Posterior cingulate gyrus (tissue), 11 donors: ENCODE measurements at places on chromosomes 3 and 15.

- DNase-seq: no peak
Observed at GRCh38 chr3:30017901-30018300, 588.5 kb upstream of the TGFBR2 start.

- no peak for DNase-seq
Observed at GRCh38 chr3:152384412-152384811, 115.7 kb downstream of the MBNL1 start.

GRCh38 chr3:24242012-24242698 is 252.5 kb downstream of the THRB start:
- no peak for DNase-seq

DNA sequence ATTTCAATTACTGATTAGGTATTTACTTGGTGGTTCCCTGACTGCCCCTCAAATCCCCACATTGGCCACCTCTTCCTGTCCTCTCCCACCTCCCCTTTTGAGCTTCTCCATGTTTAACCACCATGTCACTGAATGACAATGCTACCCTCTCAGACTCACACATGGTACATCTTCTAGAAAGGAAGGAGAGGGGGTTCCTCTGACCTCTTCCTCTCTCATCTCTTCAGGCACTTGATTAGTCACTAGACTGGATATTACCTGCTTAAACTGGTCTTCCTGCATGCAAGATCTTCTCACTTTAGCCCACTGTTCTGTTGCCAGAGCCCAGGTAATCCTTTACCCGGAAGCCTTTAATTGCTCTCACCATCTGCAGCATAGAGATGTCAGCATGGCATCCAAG is 64.9 kb downstream of the DIPK2A start:
- DNase-seq: no peak

GRCh38 chr3:42728056-42728455 is 25.5 kb upstream of the HHATL start:
- DNase-seq: peak; percentile 63

GRCh38 chr15:67174864-67175573 is 79.4 kb downstream of the AAGAB start:
- DNase-seq: no peak
